EH (cell line): ENCODE measurements at places on chromosomes 5 and 9.

DNA sequence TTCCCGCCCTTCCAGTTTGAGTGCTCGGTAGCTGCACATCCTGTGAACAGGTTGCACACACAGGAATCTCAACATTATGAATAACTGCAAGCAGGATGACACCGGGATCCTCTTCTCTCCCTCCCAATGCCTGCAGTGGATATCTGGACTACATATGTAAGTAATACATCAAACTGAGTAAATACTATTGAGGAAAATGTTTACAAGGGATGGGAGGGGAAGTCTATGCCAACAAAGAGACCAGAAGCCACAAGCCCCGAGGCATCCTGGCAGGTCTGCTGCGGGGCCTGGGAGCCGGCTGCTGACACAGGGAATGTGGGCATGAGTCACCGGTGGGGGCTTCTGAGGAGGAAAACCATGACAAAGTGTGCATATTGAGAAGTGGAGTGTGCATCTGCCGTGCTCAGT lies 8.6 kb upstream of the ANKRD33B start:
- peak; percentile 95 for DNase-seq

- DNase-seq, result no peak
These were observed 421.0 kb upstream of the CHD1 start for GRCh38 chr5:99349787-99350186.

DNA sequence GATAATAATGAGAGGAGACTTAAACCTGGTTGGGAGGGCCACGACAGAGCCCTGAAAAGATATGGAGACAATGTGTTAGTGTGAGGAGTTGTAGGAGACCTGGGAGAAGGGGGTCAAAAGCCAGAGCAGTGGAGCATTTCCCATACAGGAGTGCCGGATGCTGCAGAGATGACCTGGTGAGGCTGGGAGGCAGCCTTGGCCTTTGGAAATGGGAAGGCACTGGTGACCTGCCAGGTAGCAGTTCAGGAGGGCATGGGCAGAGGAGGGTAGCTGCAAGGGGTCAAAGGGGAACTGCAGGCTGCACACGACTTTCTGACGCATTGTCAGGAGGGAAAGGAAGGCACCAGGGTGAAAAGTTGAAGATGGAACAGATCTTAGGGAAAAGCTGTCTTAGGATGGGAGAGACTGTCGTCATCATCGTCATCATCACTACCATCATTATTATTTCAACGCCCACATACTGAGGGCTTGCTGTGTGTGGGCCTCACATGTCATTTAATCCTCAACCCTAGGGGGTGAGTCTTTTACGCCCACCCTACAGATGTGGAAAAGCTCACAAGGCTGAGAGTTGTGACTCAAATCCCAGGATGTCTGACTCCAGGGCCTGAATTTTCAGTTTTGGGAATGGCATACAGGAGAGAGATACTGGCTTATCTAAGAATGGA lies 13.3 kb downstream of the ARAP3 start:
- no peak for DNase-seq

DNA sequence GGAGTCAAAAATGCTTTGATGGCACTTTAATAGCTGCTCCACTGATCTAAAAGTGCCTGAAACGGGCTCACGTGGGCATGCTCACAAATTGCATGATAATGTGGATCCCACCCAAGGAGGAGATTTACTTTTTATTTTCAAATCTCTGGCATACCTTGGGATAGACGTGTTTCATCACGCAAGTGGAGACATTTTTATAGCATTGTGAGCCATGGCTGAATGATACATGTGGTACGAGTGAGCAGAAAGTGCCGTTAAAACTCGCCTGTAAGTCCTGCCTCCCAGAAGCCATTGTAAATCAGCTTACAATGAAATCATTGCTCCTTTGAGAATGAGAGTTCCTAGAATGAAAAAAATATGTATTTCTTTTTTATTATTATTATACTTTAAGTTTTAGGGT lies 514.7 kb downstream of the MAT2B start:
- DNase-seq, result no peak

DNA sequence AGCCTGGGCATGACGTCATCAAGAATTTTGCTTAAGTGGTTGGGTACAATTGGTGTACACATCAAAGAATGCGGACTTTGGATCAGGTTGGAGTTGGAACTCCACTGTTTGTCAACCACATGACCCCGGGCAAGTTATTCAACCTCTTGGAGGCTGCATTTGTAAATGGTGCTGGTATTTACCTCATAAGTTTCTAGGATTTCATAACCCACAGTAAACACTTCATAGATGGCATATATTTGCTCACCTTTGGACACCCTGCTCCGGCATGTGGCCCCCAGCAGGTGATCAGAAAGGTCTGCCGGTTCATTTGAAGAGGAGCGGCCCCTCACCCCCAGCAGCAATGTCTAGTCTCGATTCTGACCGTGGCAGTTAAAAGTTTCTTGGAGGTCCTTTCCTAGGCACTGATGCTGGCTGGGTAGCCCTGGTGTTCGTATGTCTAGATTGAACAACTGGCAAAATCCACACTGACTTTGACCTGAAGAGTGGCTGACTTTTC lies 60.6 kb downstream of the IL6ST start:
- DNase-seq, result no peak

GRCh38 chr5:10760096-10760920 lies 726 bp downstream of the DAP start:
- DNase-seq, result peak; percentile 83

DNA sequence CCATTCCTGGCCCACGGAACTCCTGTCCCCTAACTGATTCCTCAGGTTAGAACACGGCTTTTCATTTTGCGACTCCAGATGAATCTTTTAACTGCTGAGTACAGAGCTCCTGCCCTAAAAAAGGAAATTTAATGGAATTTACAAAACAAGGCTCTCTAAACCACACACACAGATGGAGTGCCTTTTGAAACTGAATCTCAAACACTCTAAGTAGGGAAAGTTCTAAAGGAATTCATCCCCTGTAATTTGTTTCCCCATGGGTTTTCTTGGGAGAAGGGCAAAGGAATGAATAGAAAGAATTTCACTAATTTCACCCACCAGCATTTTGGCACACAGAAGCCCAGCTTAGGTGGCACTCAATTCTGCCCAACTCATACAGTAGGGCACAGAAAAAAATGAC lies 106.5 kb downstream of the THBS4 start:
- peak; percentile 52 for DNase-seq

DNA sequence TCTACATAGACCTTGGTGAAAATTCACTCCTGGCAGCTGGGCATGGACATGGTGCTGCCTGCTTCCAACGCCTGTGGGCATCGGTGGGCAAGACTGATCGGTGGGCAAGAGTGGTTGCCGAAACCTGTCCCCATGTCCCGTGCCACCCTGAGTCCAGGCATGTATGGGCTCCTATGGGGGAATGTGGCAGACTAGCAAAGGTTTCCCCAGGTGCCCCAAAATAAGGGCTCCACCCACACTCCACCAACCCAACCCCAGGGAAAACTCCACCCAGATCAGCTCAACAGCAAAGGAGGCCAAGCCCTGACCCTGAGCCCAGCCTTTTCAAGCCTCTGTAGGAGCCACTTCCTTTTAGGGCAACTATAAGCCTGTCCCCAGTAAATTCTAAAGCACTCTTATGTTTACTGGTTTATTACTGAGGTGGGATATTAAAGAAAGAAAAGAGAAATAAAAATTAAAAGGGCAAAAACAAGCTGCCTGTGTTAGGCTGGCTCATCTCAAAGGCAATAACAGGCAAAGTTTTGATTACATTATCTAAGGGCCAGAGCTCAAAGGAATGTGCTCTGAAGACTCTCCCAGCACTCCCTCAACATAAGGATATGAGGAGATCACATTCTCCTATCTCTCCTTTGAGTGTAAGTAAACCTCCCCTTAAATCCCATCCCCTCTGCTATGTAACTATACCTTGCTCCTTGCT lies 8.9 kb upstream of the SPATA31E1 start:
- peak; percentile 18 for DNase-seq

- no peak for DNase-seq
These were observed 18.6 kb downstream of the MLLT3 start for GRCh38 chr9:20603524-20604268.
